GM04504 (cell line): ENCODE measurements at places on chromosomes 4 and X.

DNA sequence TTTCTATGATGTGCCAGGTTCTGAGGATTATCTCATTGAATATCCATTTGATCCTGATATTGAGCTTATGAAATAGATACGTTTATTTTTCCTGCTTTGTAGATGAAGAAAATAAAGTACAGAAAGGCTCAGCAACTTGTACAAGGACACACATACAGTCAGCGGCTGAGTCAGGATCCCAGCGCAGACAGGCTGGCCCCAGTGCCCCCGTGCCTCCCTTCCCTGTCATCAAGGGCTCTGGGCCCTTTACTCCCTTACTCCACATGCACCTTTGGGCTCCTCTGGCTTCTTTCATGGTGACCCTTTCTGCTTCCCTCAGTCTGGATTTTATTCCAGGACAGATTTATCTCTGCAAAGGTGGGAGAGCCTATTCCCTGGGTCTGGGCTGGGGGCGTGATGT is 12.8 kb downstream of the RASL11B start:
- no peak for DNase-seq

DNA sequence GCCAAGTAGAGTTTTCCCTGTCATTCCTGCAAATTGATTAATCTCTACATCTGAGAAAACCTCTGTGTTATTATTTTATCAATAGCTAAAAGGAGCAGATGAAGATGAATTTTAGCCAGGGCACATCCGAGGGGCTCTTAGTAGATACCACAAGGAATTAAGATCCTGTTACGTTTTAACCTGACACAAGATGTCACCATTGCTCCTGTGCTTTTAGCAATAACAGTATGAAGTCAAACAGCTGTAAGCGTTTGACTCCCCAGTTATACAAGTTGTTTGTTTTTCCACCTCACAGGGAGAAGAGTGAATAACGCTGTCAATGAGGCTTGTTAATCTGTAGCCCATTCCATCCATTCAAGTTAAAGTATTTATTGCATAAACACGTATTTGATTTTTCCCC is 76.0 kb upstream of the AP1S2 start:
- peak; percentile 40 for DNase-seq

- DNase-seq = no peak
Observed at GRCh38 chrX:47828984-47829383, 7.7 kb upstream of the ZNF81 start.

GRCh38 chr4:170425521-170426143 is 335.9 kb upstream of the AADAT start:
- DNase-seq = no peak

GRCh38 chrX:44667771-44668170 is 125.1 kb upstream of the FUNDC1 start:
- no peak for DNase-seq

DNA sequence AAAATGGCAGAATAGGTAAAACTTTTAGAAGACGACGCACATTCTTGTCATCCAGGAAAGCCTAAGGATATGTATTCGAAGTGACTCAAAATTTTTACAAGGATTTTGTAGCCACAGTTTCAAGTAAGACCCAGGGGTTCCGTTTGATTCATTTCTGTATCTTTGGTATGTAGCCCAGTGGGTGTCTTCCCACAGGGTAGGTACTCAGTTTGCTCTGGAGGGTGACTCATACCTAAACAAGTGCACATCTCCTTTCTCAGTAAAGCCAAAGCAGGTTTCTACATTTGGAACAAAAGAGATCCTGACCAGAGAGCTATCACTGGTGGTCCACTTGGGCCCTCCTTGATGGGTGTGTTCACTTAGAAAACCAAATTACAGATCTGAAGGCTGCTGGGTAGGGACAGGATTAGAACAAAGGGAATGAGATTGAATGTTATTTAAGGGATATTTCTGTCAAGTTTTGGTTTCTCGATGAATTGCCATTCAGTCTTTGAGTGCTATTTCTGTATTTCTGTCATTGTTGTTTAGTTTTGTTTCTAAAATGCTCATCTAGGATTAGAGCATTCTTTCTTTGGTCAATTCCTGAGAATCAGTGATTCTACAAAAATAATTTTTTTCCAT is 56.1 kb downstream of the PLS3 start:
- peak; percentile 26 for DNase-seq
